ENCODE measurements at places on chromosomes 3 and 15.
A peak's percentile ranks its signal among the peaks of the same experiment; 100 is the strongest.

- no peaks in the 10 kb centered on the region for H3K4me1 ChIP-seq
- H3K36me3 ChIP-seq: no peaks in the 10 kb centered on the region
- no peak overlapping the region for H3K4me3 ChIP-seq
Measured at GRCh38 chr15:58285212-58285920, 146.4 kb upstream of the LIPC start.

DNA sequence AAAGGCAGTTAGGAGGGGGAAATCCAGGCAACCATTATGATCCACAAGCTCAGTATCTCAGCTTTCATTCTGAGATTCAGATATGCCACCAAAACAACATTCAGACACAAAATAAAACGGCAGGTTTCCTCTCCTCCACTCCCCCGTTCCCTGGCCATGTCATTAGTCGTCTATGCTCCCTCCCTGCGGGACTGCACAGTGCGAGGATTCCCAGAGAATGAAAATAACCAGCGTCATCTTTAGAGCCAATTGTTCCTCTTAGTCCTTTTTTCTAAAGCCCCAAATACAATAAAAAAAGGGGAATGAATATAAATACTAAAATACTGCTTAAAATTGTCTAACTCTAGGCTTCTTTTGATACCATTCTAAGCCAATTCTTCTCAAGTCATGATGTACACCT lies 7.8 kb upstream of the SLCO3A1 start:
- no peak for DNase-seq
- H3K27me3 ChIP-seq: no peaks in the 10 kb centered on the region
- no peaks in the 10 kb centered on the region for H3K36me3 ChIP-seq
- no peak overlapping the region for H3K4me3 ChIP-seq

- no peaks in the 10 kb centered on the region for H3K27me3 ChIP-seq
- H3K36me3 ChIP-seq: no peaks in the 10 kb centered on the region
- H3K27ac ChIP-seq: no peak overlapping the region
- DNase-seq: no peak
Measured at GRCh38 chr15:76439542-76439941, 103.0 kb downstream of the ISL2 start.

DNA sequence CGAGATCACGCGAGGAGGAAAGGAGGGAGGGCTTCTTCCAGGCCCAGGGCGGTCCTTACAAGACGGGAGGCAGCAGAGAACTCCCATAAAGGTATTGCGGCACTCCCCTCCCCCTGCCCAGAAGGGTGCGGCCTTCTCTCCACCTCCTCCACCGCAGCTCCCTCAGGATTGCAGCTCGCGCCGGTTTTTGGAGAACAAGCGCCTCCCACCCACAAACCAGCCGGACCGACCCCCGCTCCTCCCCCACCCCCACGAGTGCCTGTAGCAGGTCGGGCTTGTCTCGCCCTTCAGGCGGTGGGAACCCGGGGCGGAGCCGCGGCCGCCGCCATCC lies 1.1 kb upstream of the SETD5 start:
- H3K4me1 ChIP-seq: peaks cover 16% of the 10 kb centered on the region
- peak overlapping the region; percentile 47 for H3K4me3 ChIP-seq
- H3K36me3 ChIP-seq: no peaks in the 10 kb centered on the region
- peak overlapping the region; percentile 92 for H3K27ac ChIP-seq

- no peak for DNase-seq
- no peak overlapping the region for H3K27ac ChIP-seq
- no peak overlapping the region for H3K4me3 ChIP-seq
- no peaks in the 10 kb centered on the region for H3K4me1 ChIP-seq
Measured at GRCh38 chr15:92624401-92624991, 31.1 kb downstream of the FAM174B start.

DNA sequence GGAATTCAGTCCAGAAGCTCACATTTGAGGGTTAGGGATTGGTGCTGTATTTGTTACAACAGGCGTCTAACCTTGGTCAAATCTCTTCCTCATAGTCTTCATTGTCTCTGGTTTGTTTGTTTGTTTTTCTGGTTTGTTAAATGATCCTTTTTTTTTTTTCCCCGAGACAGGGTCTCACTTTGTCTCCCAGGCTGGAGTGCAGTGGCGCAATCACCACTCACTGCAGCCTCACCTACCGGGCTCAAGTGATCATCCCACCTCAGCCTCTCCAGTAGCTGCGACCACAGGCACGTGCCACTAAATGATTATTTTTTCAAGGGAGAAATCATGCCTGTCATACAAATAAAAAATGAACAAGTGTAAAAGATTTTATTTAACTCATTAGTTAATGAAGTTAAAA lies 14.3 kb upstream of the ADPGK start:
- H3K27ac ChIP-seq: no peak overlapping the region
- no peak for DNase-seq

- H3K36me3 ChIP-seq: no peaks in the 10 kb centered on the region
- no peak overlapping the region for H3K27ac ChIP-seq
- H3K4me1 ChIP-seq: no peaks in the 10 kb centered on the region
- no peak for DNase-seq
Measured at GRCh38 chr3:84692261-84692660, 266.5 kb upstream of the CADM2 start.

DNA sequence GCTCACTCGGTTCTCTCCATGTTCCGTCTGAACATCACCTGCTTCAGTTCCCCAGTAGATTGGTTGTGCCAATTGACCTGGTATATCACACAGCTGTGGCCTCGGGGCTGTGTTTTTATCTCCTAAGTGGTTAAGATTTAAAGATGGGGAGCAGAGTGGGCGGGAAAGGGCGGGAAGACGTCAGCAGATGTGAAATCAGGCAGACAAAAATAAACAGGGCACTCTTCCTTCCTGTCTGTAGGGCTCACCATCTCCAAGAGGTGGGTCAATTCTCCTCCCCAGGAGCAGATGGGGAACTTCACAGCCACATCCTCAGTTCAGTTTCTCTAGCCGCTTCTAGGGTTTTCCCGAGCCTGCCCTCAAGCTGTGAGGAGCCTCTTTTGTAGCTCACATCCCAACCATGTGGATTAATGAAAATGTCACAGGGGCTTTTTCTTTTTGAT lies 26.8 kb upstream of the LIMD1 start:
- no peaks in the 10 kb centered on the region for H3K4me1 ChIP-seq
- DNase-seq: no peak
- no peaks in the 10 kb centered on the region for H3K27me3 ChIP-seq
- H3K27ac ChIP-seq: no peak overlapping the region
- no peak overlapping the region for H3K4me3 ChIP-seq
- H3K36me3 ChIP-seq: no peaks in the 10 kb centered on the region

GRCh38 chr3:138296639-138297038 lies 33.0 kb downstream of the NME9 start:
- H3K4me3 ChIP-seq: no peak overlapping the region
- H3K27ac ChIP-seq: no peak overlapping the region
- H3K36me3 ChIP-seq: peaks cover 9% of the 10 kb centered on the region
- H3K4me1 ChIP-seq: no peaks in the 10 kb centered on the region

- peak overlapping the region; percentile 1 for H3K27ac ChIP-seq
- no peaks in the 10 kb centered on the region for H3K4me1 ChIP-seq
- no peaks in the 10 kb centered on the region for H3K27me3 ChIP-seq
- no peak for DNase-seq
Measured at GRCh38 chr3:58383904-58384303, 49.7 kb downstream of the PDHB start.

- no peak for DNase-seq
- no peaks in the 10 kb centered on the region for H3K27me3 ChIP-seq
- H3K4me1 ChIP-seq: no peaks in the 10 kb centered on the region
- H3K4me3 ChIP-seq: no peak overlapping the region
Measured at GRCh38 chr15:92305343-92305742, 88.3 kb upstream of the ST8SIA2 start.

DNA sequence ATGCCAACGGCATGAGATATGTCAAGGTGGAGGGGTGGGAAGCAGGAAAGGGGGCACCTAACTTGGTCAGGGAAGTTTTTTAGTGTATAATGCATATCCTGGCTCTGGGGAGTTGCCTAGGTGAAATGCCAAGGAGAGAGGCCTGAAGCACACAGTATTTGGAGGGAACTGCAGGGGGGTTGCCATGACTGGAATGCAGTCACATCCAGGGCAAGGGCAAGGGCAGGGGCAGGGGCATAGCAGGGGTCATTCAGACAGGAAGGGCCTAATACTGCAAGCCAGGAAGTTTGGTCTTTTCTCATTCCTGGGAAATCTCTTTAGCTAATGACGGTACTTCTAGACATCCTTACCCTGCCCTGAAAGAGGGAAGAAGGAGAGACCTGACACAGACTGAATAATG lies 60.5 kb downstream of the MYRIP start:
- H3K4me3 ChIP-seq: no peak overlapping the region
- DNase-seq: no peak
- H3K27ac ChIP-seq: no peak overlapping the region

- no peaks in the 10 kb centered on the region for H3K27me3 ChIP-seq
- H3K36me3 ChIP-seq: no peaks in the 10 kb centered on the region
- no peak overlapping the region for H3K4me3 ChIP-seq
- DNase-seq: no peak
- H3K27ac ChIP-seq: no peak overlapping the region
- no peaks in the 10 kb centered on the region for H3K4me1 ChIP-seq
Measured at GRCh38 chr3:29755416-29755815, 474.5 kb downstream of the RBMS3 start.

DNA sequence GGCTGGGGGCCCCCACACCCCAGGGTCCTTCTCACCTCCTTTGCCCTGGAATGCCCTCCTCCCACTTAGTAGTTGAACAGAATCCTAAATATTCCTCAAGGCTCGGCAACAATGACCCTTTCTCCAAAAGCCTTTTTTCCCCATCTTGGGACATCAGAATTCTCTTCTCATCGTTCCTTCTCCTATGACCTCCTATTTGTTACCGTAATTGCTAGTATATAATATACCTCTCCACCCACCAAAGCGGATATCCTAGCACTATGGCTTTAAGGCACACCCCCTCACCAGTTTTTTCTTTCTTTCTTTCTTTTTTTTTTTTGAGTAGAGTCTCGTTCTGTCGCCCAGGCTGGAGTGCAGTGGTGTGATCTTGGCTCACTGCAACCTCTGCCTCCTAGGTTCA lies 16.8 kb downstream of the HDAC11 start:
- no peaks in the 10 kb centered on the region for H3K36me3 ChIP-seq
- DNase-seq: no peak
- H3K27ac ChIP-seq: no peak overlapping the region

DNA sequence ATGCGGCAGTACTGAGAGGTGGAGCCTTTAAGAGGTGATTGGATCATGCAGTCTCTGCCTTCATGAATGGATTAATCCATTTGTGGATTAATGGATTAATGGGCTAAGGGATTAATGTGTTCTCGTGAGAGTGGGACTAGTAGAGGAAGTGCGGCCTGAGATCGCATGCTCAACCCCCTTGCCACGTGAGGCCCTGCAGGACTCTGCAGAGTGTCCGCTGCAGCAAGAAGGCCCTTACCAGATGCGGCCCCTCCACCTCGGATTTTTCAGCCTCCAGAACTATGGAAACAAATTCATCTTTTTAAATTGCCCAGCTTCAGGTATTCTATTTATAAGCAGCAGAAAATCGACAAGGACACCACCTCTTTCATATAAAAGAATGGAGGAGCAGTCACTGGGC lies 148.8 kb downstream of the TPRA1 start:
- H3K4me3 ChIP-seq: no peak overlapping the region
- no peaks in the 10 kb centered on the region for H3K36me3 ChIP-seq
- no peak for DNase-seq
- no peaks in the 10 kb centered on the region for H3K4me1 ChIP-seq
